ENCODE measurements at places on chromosomes 7 and 10. TPM values are rescaled to one million over a fixed set of nuclear protein-coding genes. Genes with fewer than 3 reads are reported as not detected.
A peak's percentile ranks its signal among the peaks of the same experiment; 100 is the strongest.

GRCh38 chr7:131861620-131862346, 305.4 kb upstream of the PODXL start:
- DNase-seq, result peak; percentile 83

DNA sequence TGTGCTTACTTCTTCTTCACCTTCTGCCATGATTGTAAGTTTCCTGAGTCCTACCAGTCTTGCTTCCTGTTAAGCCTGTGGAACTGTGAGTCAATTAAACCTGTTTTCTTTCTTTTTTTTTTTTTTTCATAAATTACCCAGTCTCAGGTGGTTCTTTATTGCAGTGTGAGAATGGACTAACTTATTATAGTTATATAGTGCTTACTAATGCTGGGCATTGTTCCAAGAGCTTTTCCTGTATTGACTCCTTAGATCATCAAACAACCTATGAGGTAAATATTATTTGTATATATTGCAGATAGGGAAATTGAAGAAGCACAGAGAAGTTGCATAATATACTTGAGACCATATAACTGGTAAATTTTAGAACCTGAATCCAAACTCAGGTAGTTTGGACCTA, 98.1 kb downstream of the MBL2 start:
- no peak for DNase-seq

Gene UPF2
- total RNA-seq, result 16.8 TPM

DNA sequence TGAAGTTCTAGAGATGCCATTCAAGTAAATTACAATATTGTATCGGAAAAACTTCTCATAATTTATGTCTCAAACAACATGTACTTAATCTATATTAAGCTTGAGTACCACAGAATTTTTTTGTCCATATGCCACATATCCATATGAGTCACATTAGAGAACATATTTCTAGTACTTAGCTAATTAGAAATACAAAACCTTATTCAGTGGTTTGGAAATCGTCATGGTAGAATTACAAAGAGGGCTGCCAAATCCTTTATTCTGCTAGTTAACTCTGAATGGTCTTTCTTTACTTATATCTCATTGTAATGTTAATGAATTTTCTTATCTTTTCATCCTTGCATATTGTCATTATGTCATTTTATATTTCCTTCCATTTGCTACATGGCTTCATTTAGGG, 9.0 kb upstream of the VIM start:
- DNase-seq, result no peak

GRCh38 chr10:20256969-20257368, 440.7 kb downstream of the PLXDC2 start:
- DNase-seq, result no peak

- no peak for DNase-seq
Measured at GRCh38 chr10:116608686-116609594, 11.8 kb upstream of the PNLIPRP2 start.

GRCh38 chr10:49089557-49090188, 25.6 kb downstream of the VSTM4 start:
- DNase-seq, result no peak

GRCh38 chr10:59173414-59173813, 3.0 kb upstream of the PHYHIPL start:
- no peak for DNase-seq

Gene FGL2
- not detected for total RNA-seq

GRCh38 chr10:132194726-132195125, 8.0 kb downstream of the DPYSL4 start:
- no peak for DNase-seq
